ENCODE measurements at places on chromosomes 7 and 10.

DNA sequence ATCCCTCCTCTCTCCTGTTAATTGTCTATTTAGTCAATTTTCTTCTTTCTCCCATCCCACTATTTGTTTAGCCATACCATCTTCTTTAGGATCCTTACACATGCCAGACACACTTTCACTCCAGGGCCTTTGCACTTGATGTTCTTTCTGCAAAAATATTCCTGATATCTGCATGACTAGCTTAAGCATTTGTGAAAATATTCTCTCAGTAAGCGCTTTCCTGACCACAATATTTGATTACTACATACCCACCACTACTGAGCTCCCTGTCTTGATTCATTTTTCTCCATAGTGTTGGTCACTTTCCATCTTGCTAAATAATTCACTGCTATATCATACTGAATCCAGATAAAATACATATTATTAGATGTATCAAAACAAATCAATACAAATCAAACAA lies 75.1 kb downstream of the SEMA3D start:
- no peak for DNase-seq

DNA sequence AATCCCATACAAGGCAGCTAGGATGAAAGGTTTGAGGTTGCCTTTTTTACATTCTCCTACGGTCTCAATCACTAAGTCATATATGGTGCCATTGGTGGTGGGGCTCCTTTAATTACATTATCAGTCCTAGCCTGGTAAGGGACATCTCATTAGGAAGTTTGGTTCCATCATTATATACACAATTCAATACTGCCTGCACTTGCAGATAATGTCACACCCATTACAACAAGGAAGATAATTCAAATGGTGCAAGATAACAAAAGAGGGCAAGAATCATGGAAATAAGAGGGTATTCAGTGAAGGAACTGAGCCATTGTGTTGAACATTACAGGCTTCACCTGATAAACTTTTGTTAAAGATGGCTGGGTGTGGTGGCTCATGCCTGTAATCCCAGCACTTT lies 1.7 kb upstream of the TMEM248 start:
- no peak for DNase-seq

DNA sequence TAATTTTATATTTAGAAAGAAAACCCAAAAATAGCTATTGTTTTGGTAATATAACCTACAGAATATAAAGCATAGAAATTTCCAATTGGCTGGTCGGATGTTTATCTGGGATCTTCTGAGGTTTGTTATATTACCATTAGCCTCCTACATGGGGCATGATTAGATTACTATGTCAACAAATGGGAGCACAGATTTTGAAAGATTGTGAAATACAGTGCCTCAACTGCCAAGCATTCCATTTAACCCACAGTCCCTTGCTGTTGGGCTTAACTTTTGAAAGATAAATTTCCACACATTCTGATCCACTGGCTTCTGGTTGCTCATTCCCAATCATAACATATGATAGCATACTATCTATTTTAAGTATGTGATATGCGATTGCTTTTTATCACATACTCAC lies 455.4 kb upstream of the C7orf33 start:
- DNase-seq, result no peak

GRCh38 chr7:116377721-116378120 lies 121.8 kb upstream of the CAV2 start:
- DNase-seq, result no peak

DNA sequence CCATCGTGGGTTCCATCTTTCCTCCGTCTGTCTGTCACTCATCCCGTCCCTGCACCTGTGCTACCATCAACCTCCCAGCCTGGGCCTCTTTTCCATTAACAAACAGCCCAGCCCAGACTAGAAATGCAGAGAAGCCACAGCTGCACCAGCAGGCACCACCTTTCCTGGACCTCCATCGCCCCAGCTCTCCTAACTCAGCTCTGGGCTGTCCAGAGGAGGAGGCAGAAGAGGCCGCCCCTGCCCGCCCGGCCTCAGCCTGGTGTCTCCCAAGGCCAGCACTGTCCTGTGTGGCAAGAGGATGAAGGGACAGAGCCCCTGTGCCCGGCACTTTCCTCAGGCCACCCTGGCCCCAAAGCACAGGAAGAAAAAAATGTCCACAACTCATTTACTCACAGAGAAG lies 225.6 kb downstream of the PTPRN2 start:
- no peak for DNase-seq

DNA sequence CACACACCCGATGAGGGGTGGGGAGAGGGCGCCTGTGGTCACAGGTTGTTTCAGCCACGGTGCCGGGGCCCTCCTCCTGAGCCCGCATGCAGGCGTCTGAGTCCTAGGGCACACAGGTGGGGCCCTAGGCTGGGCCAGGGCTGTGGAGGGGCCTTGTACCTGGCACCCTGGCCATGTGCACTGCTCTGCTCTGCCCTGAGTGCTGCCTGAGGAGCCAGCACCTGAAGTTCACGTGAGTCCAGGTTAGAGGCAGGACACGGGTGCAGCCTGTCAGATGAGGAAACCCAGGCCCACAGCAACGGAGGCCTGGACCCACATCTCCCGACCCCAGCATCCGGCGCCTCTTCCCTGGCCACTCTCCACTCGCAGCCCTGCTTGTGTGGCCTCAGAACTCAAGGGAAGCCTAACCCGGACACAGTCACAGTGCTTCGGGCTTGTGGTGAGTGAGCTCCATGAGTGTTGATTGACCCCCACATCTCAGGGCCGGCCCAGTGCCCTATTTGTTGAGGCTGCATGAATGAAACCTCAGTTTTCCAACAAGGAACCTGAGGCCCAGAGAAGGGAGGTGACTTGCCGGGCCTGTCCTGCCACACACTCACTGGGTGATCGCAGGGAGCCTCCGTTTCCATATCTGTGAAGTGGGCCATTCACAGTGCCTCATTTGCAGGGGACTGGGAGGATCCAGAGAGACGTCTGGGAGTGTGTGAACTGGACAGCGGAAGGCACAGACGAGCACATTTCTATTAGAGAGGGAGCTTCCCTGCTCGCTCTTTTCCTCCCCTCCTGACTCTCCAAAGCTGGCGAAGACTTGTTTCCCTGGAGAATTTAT lies 39.6 kb downstream of the PPIF start:
- no peak for DNase-seq

- DNase-seq, result no peak
Measured at GRCh38 chr7:111215550-111215949, 124.6 kb downstream of the LRRN3 start.

DNA sequence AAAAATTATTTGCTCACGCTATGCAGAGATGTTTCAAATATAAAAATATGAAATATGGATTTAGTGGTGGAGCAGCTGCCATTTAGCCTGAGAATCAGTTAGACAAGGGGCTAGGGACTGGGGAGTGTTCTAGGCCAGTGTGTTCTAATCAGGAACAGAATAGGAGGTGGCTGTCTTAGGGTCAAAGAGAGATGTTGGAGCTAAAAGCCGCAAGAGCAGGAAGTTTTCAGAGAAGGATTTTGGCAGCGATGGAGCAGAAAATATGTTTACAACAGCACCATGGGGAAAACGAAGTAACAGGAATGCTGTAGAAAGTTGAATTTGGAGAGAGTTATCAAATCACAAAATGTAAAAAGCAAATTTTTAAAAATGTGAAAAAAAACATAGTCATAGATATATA lies 314.0 kb upstream of the SEMA3A start:
- no peak for DNase-seq

DNA sequence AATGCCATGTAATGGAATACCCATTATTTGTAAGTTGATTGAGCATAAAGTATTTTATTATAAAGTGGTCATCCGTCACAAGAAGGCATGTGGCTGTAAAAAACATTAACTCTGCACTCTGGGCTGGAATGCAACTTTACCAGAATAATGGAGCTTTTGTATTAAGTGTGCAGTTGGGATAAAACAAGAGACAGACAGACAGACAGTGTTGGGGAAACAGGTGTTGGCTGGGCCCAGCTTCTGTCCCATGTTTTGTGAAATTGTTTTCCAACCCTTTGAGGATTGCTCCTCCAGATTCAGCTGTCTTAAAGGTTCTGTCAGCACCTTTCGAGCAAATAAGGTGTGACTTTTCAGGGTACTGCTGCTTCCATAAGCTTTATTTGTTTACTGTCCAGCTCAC lies 67.9 kb upstream of the NFKB2 start:
- DNase-seq, result peak; percentile 21

- no peak for DNase-seq
Measured at GRCh38 chr7:130270947-130271800, 4.5 kb downstream of the CPA2 start.

DNA sequence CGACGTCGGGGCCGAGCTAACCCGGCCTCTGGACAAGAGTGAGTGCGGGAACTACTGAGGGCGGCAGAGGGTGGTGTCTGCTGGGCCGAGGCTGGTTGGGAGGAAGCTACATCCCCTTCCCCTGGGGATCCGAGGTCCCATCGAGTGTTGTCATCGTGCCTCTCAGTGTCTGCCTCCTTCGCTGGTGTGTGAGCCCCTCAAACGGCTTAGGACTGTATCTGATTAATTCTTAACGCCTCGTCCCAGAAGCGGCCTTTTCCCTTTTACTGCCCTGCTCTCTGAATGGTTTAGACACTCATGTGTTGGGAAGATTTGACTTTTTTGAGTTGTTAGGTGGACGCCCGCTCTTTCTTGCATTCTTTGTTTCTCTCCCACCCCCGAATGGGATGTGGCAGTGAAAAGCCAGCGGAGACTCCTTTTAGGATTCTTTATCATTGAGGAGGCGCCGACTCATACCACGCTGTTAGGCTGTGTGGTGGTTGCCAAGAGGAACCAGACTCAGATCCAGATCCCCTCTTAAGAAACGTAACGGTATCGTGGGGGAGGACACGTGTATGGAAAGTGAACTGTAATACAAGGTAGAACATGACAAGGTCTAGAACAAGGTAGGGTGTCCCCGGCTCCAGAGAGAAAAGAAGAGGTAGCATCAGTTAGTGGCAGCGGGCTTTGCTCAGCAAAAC lies 631 bp downstream of the SUPV3L1 start:
- DNase-seq, result peak; percentile 1

DNA sequence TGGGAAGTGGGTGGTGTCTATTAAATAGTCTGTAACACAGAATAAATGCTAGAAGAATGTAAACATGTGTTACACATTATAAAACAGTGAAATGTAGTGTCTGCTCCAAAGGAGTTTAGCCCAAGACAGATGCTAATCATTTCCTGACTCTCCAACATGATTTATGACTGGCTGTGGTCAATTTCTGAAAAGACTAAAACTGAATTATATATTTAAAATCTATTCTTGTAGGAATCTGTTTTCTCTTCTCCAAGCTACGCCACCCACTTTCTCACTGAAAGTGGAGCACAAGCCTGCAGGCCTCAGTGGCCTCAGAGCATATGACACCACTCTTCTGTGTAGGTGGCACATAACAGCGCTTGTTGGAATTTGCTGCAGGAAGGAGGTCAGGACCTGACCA lies 44.4 kb downstream of the CTTNBP2 start:
- DNase-seq, result no peak

- DNase-seq, result peak; percentile 82
Measured at GRCh38 chr10:73529089-73529832, 33.4 kb upstream of the PPP3CB start.

DNA sequence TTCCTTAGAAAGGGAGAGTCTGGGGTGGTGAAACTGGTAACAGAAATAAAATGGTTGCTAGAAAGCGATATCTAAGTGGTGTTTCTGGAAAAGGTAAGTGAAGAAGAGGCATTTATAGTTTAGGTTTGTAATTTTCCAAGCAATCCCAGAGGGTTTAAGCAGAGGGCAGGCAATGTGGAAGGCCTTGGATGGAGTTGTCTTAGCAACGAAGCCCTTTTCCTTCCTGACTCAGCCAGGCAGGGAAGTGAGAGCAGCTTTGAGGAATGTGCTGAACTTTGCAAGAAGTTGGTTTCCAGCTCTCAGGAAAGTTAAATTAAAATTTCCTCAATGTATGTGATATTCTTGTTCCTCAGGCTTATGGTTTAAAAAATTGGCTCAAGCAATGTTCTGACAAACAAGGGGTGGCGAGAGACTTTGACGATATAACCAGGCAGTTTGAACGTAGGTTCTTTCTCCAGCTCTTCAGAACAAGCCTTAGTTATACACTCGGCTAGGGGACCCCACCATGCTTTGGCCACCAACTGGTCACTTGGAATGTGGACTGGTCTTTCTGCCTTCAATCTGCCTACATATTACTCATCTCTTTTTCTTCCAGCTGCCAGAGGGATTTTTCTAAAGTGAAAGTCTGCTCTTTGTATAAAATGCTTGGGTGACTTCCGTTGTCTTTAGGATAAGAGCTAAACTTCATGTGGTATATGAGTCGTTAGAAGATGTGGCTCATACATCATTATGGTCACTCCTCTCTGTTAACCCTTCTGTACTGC lies 66.9 kb upstream of the SLC25A13 start:
- DNase-seq, result no peak

DNA sequence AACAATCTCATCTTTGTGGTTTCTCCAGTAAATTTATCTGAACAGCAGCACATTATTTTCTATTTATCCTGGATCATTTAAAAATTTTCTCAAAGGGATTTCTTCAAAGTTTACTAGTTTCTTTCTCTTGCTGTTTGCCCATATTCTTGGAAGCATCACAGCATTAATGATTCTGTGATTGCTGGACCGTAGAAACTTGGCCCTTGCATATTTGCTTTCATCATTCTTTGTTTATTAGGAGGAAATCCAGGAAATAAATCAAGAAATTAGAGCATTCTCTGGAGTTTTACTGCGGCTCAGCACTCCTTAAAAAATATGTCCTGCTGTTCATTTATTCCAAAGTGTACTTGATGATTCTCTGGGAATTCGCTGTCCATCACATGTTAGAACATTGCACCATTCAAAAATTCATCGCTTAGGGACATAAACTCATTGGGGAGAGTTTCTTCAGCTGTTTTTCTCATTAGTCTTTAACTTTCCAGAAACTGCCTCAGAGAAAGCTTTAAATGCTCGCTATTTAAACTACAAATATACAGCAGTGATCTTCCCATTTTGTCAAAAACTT lies 264.0 kb upstream of the CDC14C start:
- no peak for DNase-seq

DNA sequence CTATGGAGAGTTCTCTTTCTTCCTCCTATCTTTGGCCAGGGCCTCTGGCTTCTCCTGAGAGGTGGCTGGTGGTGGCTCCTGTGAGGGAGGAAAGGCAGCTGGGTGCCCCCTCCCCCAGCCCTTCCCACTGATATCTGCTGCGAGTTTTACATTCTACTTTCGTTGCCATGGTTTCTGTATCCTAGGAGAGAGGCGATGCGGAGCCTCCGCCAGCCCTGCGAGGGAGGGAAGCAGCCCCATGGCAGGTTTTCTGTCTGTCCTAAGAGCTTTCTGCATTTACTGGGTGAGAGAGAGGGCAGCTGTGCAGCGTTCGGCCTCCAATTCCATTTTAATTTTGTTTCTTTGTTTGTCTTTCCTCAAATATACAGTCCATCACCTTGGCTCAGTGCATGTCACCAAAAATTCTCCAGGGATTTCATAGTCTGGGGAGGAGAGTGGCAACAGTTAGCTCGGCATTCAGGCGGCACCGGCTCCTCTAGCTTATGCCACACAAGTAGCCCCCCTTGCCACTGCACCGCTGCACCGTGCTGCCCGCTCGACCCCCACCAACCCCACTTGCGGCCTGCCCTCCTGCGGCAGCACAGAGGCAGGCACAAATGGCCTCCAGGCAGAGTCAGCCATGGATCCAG lies 20.4 kb downstream of the DNAJB12 start:
- no peak for DNase-seq

GRCh38 chr7:135466442-135467206 lies 43.3 kb downstream of the CNOT4 start:
- DNase-seq, result no peak
